Hepatic stellate cell (primary cell): ENCODE measurements at places on chromosomes 7 and 10.

DNA sequence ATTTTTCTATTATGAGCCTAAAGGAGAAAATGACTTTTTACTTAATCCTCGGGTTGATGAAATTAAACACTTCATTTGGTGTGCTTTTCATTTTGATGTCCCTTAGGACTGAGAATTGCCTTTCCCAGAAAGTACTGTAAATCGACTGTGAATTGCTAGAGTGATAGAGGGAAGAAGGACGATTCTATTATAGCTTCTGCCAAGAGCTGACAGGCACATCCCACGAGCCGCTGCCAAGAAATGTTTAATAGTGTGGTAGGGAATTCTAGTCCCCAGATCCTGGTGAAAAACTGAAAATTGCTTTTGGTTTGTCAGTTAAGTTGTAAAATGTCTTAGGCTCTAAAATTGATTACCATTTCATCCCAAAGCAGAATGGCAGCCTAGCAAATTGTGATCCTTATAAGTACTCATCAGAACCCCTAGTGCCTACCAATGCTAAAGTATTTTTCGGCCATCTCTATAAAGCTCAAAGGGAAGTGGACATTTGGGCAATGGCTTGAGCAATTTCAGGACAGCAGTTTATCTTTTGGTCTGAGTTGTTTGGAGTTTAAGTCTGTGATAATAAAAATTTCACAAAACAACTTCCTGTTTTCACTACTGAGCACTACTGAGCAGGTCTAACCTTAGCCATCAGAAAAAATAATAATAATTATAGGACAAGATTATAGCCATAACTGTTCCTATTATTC, 44.6 kb upstream of the HYCC1 start:
- DNase-seq: no peak

- DNase-seq: no peak
Observed at GRCh38 chr7:15967551-15967950, 281.1 kb upstream of the MEOX2 start.

DNA sequence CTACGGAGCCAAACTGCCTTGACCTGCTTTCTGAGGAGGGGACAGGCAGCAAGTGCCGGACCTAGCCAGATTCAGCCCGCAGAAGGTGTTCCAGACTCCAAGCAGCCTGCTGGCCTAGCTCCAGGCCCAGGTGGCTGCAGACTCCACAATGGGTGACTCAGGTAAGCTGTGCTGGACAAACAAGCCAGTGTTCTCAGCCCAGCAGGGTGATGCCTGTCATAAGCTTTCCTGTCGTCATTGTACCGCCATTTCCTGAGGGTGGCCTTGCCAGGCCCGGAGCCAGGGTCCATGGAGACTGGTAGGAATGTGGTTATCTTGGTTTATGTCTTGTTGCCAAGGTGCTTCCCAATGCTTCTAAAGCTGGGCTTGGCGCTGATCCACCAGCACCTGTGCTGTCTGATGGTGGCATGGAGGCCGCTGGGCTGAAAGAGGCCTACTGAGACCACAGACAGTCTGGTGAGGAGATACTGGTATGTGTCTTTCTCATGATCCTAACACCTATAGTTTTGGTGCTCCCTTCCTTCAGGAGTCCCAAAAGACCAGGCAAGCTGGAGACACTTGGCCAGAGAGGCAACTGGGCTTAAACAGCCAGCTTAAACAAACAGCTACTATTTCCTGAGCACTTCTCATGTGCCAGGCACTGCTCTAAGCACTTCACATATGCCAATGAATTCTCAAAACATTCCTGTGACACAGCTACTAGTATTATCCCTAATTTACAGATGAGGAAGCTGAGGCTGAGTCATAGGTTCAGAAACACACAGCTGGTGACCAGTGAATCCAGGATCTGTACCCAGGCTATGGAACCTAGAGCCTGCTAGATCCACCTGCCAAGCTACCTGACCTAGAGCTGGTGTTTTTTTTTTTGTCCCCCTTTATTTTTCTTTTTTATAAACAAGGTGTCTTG, 42.0 kb downstream of the ZC3HC1 start:
- no peak for DNase-seq

GRCh38 chr10:32471232-32471631, 25.3 kb downstream of the CCDC7 start:
- no peak for DNase-seq

DNA sequence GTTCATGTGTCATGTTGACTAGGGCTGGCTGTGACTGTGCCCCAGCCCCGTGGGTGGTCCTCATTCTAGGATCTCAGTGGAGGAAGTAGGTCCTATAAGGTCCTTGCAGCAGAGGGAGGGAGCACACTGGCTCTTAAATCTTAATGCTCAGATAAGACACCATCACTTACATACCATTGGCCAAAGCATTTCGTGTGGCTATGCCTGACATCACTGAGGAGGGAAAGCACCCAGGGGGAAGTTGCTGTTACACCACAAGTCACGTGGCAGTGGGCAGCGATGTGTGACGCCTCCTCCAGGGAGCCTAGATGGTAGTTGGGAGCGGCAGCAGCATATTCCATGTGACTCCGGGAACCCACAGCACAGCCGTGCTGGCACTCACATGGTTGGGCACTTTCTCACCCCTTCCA, 224.7 kb upstream of the SH2B2 start:
- DNase-seq: no peak

- DNase-seq: no peak
Observed at GRCh38 chr7:140485500-140486265, 6.4 kb upstream of the MKRN1 start.

GRCh38 chr7:73841689-73842066, 638 bp downstream of the METTL27 start:
- no peak for DNase-seq

GRCh38 chr10:3757250-3757637, 27.8 kb downstream of the KLF6 start:
- DNase-seq: no peak

DNA sequence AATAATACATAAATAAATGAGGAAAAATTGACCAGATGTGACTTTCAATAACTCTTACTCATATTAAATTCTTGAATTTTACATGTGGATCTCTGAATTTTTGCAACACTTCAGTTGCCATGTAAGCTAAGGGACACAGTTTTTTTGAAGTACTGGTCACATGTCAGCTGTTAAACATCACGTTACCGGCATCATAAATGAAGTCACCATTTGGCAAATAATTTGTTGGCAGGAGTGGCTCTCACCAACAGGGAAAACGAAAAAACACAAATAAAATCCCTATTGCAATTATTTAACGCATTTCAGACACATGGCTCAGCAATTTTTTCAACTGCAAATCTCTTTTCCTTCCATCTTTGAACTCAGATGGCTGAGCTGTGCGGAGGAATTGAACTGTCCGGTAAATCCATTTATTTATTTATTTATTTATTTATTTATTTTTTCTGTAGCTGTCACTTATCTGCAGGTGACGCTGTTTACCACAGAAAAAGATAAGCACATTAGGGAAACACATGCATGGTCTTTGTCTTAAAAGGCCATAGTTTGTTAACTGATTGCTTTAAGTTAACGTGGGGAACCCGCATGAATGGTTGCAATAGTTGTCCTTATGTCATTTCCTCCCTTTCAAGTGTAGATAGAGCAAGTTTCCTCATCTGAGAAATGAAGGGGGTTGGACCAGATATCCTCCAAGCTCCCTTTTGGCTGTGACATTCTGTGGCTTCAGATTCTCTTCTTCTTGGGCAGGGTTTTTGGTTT, 64.7 kb upstream of the JAZF1 start:
- DNase-seq: no peak

GRCh38 chr7:35012160-35012559, 25.1 kb downstream of the DPY19L1 start:
- DNase-seq: no peak

- DNase-seq: no peak
Observed at GRCh38 chr7:69047151-69047754, 551.0 kb upstream of the AUTS2 start.

DNA sequence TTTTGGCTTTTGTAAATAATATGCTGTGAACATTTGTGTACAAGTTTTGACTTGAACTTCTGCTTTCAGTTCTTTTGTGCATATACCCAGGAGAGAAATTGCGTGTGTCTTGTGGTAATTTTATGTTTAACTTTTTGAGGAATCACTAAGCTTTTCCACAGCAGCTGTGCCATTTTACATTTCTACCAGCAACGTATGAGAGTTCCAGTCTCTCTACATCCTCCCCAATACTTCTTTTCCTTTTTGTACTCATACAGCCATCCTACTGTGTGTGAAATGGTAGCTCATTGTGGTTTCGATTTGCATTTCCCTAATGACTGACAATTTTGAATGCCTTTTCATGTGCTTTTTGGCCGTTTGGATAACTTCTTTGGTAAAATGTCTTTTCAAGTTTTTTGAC, 66.3 kb upstream of the INHBA start:
- DNase-seq: no peak

DNA sequence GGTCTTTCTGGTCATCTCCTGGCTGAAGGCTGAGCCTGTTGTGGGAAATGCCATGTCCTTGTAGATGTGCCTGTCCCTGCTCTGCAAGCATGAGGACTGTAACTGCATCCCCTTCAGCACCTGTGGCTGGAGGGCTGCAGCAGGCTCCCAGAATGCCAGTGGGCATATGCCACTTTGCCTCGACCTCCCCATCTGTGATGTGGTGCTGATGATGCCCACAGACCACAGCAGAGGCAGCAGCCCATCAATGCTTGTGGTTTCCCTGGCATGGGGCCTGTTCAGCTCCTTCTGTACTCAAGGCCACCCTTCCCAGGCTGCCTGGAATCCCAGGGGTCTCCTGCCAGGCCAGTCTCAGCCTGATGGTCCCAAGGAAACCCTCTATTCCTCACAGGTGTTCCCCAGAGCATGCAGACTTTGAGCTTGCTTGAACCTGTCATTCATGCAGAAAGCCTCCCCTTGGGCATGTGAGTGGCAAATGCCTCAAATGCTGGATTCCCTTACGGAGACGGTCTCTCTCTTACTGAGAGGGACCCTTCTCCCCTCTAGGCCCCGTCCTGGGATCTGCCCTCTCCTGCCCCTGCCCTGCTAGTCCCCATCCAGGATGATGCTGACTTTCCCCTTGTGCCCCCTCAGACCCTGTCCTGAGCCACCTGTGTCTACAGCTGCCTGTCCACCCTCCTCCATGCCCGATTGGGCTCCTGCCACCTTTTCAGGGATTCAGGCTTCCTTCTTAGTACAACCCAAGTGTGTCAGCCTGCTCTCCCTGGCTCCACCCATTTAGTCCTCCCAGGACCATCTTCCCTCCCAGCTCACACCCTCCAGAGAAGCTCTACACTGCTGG, 50.9 kb upstream of the ANTXRL start:
- DNase-seq: no peak

DNA sequence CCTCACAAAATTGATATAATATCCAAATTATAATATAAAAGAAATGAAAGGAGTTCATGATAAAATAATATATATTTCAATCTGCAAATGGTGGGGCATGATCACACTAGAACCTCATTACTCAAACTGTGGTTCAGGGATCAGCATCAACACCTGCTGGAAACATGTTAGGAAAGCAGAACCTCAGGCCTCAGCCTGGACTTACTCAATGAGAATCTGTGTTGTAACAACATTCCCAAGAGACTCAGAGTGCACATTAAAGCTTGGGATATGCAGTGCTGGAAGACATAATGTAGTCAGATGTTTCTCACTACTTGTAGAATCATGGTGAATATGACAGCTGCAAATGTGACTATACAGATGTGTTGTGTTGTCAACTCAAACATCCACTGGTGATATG, 81.7 kb upstream of the ITPRID1 start:
- no peak for DNase-seq

DNA sequence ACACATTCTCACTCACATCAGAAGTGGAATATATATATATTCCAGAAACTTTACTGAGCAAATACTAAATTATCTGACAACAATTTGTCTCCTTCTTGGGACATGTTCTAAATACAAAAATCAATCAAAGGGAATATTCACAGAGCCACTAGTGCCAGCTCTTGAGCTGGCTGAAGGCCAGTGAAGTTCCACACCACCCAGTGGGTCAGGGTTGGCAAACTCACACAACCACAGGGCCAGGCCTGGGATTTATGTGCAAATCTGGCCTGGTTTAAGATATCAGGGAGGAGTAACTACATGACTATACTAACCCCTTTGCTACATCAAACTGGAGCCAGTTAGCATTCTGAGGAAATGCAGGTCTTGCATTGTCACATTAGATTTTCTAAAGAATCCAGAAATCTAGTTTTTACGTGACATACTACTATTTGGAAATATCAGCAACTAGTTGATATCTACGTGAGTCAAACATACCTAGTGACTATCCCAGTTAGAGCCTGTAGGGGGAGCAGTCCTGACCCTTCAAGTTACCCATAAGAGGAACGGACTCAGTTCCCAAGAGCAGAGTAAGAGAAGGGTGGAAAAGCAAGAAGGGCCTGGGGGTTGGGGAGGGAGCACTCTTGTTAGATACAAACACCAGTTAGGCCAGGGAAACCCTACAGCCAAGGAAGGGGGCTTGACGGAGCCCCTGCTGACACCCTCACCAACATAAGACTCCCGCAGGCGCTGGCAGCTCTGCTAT, 600.4 kb downstream of the KCNMA1 start:
- no peak for DNase-seq

- DNase-seq: no peak
Observed at GRCh38 chr7:45598886-45599520, 24.8 kb downstream of the ADCY1 start.

DNA sequence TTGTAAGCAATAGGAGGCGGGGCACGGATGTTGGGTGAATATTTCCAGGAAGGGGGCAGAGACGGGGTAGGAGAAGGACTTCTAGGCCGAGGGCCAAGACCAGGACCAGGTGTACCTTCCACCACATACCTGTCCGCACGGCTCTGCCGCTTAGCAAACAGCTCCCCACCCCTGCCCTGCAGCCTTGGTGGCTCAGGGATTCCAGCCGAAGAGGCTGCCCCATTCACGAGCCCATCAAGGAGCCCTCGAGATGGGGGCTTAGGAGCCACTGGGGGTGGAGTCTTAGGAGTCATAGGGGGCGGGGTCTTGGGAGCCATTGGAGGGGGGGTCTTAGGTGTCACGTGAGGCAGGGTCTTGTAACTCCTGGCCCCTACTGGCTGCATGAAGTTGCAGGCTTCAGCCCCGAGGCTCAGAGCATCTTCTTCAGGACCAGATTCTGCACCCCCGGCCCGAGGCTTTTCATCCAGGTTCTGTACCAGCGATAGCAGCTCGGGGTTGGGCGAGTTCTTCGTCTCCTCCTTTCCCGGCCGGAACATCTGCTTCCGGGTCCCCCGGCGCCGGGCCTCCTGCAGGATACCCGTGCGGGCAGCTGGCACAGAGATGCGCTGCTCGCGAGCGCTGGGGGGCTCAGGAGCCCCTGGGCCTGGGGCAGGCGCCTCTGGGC, 6.1 kb upstream of the MYOZ1 start:
- no peak for DNase-seq

- DNase-seq: no peak
Observed at GRCh38 chr7:91294639-91295220, 30.5 kb downstream of the FZD1 start.

DNA sequence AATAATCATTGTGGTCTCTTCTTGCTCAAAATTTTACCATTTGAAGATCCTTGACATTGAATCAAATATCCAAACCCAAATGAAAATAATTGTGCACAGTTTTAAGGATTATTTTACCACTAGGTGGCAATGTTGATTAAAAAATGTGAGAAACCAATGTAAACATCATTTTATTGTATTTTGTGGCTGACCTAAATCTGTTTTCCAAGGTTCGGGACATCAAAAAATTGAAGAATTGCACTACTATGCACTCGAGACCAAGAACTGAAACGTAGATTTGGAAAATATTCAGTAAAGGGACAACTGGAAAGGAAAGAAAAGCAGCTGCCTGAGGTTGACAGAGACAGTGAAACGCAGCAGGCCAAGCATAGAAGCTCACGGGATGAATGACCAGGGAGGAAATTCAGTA, 259.3 kb downstream of the SNX13 start:
- no peak for DNase-seq

GRCh38 chr10:128463991-128464760, 338.0 kb upstream of the MKI67 start:
- DNase-seq: no peak

- no peak for DNase-seq
Observed at GRCh38 chr10:12705943-12706342, 295.6 kb downstream of the CCDC3 start.
